Foreskin fibroblast (primary cell): ENCODE measurements at places on chromosomes 11 and 22.
A peak's percentile ranks its signal among the peaks of the same experiment; 100 is the strongest.

DNA sequence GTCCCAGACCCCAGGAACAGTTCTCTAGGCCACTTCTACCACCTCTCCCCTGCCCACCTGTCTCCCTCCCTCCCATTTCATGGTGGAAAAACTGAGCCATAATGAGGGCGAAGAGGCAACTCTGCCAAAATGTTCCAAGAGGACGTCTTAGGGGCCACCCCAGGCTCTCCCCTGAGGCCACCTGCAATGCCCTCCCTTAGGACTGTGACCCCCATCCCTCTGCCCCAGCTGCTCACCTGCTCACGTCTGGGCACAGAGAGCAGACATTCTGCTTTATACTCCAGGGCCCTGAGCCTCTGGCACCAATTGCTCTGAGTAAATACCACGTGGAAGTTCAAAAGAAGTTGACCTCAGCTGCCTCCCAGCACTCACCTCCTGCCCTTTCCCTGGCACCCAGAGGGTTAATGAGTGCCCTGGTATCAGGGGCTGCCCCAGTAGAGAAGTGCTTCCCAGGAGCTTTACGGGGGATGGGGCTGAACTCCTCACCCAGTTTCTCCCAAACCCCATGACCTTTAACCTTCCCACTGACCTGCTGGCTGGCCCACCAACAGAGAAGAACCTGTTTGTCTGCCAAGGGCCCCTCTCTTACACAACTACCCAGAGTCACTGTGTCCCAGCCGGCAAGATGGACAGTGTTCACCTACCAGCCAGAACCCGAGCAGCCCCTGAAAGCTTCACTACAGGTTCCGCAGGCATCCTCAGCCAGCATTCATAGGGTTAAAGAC, 627 bp upstream of the APOA5 start:
- DNase-seq, result no peak

GRCh38 chr11:12177739-12178338, 67.4 kb downstream of the MICAL2 start:
- DNase-seq, result peak; percentile 68

DNA sequence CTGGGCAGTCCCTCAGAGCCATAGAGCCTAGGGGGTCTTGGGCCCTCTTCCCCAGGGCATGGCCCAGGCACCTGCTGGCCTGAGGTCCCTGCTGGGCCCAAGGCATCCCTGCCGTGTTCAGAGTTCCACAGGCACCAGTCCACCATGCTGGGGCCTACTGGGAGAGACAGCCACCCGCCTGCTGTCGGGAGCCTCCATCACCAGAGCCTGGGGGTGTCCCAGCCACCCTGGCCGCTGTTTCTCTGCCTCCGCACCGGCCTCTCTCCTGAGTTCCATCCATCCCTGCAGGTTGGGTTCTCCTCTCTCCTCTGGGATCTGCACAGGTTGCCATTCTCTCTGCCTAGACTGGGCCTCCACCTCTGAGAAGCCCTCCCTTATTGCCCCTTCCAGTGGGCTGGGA, 68.6 kb downstream of the KCNQ1 start:
- DNase-seq, result no peak

DNA sequence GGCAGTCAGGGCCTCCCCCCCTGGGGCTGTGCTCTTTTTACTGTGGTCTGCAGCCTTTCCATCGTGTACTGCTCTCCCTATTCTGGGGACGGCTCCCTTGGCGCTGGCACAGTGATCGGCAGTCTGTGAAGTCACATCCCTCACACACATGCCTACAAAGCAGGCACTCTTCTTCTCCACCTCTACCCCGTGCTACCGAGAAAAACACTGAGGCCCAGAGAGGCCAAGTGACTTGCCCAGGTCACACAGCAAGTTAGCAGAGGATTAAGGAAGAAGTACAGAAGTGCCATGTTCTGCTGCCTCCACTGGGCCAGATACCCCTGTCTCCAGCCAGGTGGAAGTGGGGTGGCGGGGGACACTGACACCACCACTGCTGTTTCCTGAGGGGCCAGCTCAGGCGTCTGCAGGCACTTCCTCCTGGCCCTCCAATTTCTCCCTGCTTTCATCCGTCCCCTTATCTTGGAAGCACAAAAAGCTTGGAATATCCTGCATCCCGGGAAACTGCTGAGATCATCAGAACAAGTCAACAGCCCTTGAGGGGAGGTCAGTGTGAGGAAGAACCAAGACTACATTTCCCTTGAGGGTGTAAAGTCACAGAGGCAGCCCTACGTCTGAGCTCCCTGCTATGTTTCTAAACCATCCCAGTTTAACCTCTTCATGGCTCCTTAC, 30.2 kb upstream of the KLHL35 start:
- DNase-seq, result no peak

DNA sequence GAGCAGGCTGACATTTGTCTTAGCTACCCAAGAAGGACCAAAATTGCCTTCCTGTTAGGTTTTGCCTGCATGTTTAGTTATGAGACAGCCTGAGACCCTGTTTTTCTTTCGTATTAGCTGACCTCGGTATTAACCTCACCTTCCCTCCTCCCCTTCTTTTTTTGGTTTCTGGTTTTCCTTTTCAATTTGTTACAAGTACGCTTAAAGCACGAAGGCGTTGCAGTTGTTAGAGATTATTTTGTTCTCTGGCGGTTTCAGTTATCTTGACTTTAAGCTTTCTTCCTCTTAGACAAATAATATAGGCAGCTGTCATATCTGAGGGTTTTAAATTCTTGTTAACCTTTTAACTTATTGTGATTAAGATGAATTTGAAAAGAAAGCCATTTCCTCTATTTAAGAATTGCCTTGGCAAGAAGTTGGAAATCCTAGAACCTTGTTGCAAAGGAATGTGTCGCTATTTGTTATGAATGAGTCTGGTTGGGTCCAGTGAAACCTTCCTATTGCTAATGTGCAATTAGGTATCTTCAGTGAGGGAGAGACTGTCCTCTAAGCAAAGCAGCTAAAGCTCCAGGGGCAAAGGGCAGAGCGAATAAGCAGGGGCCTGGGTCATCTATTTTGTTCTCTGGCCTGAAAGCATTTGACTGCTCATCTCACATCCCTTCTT, 45.7 kb downstream of the PACS1 start:
- DNase-seq, result no peak

DNA sequence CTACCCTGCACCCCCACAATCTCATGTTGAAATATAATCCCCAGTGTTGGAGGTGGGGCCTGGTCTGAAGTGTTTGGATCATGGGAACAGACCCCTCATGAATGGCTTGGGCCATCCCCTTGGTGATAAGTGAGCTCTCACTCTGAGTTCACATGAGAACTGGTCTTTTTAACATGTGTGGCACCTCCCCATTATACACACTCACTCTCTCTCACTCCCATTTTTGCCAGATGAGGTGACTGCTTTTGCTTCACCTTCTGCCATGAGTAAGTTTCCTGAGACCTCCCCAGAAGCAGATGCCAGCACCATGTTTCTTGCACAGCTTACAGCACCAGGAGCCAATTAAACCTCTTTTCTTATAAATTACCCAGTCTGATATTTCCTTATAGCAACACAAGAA, 32.1 kb upstream of the DRD2 start:
- DNase-seq, result no peak
